CD14-positive monocyte (primary cell): ENCODE measurements at places on chromosomes 4 and X. TPM values are rescaled to one million over a fixed set of nuclear protein-coding genes. Genes with fewer than 3 reads are reported as not detected.

TAPT1 gene
- 15.2 TPM for polyA plus RNA-seq

ADH7 gene
- polyA plus RNA-seq, result not detected in 2 replicates

TRIM2 gene
- polyA plus RNA-seq, result 0.50 TPM

TGIF2LX gene
- not detected for polyA plus RNA-seq

- no peaks in the 10 kb centered on the region for H3K27me3 ChIP-seq
- no peak overlapping the region for H3K4me3 ChIP-seq
- DNase-seq, result no peak
- H3K36me3 ChIP-seq, result no peaks in the 10 kb centered on the region
- H3K27ac ChIP-seq, result no peak overlapping the region
- H3K4me1 ChIP-seq, result no peaks in the 10 kb centered on the region
Measured at GRCh38 chr4:67103001-67103747, 442.1 kb downstream of the CENPC start.
